GM18507 (cell line): ENCODE measurements at places on chromosomes 3 and 15.
A peak's percentile ranks its signal among the peaks of the same experiment; 100 is the strongest.

DNA sequence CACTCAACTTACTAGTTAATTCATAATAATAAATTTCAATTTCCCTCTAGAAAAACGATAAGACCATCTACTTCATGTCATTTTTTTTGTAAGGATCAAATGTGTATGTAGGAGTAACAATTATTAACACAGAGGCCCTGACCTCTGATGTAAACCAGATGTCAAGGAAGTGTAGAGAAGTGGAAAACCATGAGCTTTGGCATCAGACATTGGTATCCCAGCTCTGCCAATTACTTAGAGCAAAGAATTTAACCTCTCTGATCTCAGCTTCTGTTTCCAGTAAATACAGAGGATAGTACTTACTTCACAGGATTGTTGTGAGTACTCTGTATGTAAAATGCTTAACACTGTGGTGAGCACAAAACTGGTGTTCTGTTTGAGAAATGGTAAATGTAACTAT lies 17.5 kb downstream of the AQR start:
- no peak for DNase-seq

- no peak for DNase-seq
Observed at GRCh38 chr15:98901434-98902072, 106.0 kb downstream of the PGPEP1L start.

DNA sequence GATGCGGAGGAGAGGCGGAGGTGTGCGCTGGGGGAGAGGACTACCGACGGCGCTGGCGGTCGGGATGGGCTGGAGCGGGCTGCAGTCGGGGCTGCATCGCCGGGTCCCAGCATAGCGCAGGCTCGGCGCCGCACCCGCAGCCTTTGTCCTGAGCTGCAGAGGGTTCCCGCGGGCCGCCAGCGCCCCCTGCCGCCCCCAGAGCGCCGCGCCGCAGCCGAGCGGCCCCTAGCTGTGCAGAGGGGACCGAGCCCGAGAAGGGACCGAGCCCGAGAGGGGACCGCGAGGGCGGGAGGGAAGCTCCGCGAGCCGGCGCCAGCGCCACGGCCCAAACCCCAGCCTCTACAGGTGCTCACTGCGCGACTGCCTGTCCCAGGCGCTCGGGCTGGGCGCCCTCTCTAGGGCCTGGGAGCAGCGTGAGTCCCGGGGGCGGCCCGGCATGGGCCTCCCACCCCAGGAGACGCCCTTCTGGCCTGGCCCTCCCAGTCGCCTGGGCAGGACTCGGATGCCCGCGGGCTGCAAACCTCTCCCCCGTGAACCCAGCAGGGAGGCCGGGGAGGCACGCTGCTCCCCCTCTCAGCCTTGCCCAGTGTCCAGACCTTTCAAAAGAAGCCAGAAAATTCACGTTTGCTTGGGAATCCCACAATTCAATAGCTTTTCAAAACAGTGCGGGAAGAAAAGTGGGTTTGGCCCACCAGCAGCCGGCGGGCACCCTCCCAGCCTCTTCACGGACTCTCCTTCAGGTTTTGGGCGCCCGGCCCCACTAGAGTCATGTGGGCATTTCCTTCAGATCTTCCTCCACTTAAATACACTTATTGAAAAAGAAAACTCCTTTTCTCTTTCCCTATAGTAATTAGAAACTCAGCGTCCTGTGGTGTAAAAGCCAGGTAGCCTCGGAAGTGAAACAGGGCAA lies 134.7 kb downstream of the TPRA1 start:
- DNase-seq: peak; percentile 68

- no peak for DNase-seq
Observed at GRCh38 chr3:152615681-152616080, 219.2 kb upstream of the P2RY1 start.

DNA sequence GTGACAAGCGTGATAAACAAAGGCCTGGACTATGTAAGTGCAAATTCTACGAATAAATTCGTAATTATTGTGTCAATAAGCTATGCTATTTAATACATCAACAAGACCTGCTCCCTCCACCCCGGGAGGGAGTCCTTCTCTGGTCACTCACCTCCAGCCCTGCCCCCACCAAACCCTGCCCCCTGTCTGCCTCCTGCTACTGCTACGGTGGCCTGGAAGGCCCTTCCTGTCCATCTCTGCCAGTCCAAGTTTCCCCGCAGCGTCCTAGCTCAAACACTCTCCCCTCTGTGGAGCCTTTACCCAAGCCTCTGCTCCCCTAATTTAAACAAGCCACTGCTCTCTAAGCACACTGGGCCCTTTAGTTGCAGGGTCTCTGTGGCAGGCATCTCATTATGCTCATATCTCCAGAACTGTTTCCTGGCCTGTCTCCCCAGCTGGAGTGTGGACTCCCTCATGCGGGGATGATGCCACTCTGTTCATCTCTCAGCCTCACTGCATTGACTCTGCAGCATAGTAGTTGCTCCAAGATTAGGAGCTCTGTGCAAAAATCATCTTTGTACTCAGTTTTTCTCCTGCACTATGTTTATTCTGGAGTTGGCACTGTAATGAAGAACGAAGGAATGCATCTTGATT lies 241.2 kb downstream of the NTRK3 start:
- no peak for DNase-seq

DNA sequence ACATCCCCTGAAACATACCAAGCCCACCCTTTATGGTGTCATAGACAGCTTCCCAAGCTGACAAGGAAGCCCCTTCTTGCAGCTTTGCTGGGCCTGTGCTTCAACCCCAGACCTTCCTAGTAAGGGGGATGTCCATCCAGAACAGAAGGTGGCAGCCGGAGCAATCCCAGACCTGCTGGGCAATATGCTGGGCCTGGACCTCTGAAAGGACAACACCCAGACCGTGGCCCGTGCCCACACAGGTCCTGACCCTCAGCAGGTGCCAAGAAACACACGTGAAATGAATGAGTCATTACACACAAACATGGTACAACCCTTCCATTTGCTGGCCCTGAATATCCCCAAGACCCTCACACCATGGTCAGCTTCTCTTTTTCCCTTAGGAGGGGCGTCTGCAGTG lies 19.8 kb upstream of the VILL start:
- no peak for DNase-seq

DNA sequence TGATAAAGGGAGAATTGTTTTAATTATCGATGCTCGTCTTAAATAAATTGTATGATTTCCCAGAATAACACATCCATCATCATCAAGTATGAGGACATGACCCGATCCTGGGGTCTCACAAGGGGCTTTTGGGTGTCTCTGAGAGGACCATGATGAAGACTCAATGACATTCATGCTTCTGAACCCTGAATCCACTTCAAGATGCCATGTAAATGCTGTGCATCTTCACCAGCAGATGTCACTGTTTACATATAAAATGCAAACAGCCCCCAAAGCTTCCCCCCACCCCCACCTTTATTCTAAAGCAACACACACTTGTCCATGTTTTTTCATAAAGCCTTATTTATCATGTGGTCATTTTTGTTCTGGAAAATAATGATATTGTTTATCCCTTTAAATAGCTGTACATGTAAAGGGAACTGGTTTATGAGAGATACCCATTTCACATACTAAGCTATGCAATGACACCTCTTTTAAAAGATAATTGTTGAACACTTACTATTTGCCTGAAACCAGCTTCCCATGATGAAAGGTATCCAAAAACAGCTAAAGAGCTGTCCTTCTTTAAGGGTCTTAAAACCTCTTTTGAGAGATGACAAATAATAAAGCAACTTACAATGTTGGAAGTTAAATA lies 69.7 kb upstream of the UBE3A start:
- DNase-seq: no peak

- no peak for DNase-seq
Observed at GRCh38 chr3:160540551-160540950, 24.8 kb downstream of the KPNA4 start.

DNA sequence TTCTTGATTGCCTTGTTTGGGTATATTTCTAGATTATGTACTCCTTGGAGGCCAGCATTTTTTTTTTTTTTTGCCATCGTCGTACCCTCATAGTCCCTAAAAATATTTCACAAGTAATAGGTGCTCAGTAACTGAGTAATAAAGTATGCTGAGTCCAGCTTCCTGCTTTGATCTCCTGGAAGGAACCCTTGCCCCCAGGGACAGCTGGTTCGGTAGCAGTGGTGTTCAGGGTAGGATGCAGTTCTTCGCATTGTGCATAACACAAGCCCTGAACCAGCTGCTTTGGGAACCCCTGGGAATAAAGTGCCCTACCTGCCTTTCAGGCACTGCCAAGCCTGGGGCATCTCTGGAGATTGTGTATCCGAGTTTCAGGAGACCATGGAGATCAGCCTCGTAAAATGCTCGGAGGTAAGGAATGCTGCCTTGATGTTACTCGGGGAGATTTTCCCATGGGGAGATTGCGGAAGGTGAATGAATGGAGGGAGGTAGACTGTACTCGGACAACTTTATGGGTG lies 7.6 kb downstream of the MYZAP start:
- no peak for DNase-seq

DNA sequence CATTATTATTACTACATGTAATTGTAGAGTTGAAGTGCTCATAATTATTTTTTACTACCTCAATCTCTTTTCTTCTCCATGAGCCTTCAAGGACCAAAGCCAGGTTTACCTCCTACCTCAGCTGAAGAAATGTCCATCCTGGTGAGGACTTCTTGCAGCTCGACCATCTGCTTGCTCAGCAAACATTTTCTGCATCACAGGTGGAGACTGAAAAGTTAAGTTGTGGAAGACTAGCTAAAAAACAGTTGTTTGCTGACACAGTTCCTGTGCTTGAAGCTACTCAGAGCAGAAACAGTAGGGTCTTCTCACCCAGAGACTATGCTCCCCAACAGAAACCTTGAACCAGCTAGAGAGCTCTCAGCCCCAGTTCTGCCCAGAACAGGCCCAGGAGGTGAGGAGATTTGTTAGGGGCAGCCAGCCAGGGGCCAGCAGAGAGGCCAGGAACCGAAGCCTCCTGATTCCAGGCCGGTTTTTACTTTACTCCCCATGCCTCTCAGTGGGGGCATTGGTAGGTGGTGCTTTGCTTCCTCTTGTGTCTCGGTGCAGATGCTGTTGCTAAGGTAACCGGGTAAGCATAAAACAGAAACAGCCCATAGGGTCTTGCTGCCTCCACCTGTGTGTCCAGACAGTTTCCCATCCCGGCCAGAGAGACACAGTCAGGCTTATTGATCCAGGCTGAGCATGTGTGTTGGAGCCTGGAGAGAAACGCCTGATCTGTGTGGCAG lies 54.9 kb downstream of the CCNL1 start:
- DNase-seq: peak; percentile 36

DNA sequence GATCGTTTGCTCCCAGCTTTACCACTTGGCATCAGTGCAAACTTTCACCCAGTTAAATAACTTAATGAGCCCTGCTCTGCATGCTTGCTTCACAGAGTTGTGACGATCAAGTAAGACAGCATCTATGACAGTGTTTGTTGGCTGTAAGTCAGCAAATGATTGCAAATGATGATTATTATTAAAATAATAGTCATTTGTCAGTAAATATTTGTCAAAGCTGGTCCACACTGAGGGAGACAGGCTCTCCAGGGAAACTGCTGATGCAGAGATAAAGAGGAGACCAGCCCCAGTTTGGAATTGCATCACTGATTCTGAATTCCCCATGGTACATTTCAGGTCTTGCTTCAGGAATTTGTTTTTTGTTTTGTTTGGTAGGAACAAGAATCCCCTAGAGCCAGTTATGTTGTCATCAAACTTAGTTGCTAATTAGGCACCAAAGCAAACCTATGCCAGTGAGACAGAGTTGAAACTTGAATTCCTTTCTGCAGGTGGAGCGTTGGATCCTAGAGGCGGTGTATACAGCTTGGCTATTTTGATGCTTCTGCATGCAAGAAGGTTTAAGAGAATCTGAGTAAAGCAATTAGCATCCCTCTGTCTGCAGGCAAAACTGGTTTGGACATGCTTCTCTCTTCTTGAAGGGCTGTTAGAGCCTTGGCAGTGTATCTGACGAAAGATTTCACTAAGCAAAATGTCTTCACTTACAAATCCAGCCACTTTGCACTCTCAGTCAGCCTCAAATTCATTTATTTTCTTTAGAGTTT lies 338.6 kb upstream of the TPRG1 start:
- no peak for DNase-seq

- DNase-seq: peak; percentile 26
Observed at GRCh38 chr15:88701561-88702095, 62.8 kb downstream of the ISG20 start.

- DNase-seq: no peak
Observed at GRCh38 chr3:42127226-42127625, 36.1 kb downstream of the TRAK1 start.
